ENCODE measurements at places on chromosomes 16 and 17.

DNA sequence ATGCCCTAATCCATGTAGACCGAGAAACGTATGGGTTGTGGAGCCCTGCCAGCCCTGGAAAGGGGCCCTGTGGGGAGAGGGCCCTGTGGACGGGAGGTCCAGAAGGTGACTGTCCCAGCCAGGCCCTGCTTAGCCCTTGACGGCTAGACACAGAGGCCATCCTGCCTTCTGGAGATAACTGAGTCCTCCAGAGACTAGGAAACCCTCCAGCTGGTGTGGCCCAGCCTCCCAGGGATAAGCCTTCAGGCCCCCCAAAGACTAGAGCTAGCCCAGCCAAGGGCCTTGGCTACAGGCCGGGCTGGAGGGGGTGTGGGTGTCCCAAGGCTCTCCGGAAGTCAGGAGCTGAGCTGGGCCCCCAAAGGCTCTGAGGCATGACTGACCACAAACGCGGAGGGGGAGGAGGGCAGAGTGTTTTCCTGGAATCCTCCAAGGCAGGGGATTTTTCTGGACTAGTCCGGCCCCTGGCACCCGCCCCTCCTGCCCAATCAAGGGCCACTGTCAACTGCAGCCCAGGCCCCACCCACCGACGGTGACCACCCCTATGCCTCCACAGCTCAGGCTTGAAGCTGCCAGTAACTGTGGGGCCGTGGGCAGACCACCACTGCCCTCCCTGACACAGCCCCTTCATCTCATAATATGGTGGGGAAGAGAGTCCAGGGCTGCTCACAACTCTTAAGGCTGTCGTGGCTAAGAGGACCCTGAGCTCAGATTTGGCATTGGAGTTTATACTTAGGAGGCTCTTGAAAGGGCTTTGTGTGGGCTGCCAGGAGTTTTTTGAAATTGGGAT, 885 bp upstream of the VASN start:
- DNase-seq = no peak

DNA sequence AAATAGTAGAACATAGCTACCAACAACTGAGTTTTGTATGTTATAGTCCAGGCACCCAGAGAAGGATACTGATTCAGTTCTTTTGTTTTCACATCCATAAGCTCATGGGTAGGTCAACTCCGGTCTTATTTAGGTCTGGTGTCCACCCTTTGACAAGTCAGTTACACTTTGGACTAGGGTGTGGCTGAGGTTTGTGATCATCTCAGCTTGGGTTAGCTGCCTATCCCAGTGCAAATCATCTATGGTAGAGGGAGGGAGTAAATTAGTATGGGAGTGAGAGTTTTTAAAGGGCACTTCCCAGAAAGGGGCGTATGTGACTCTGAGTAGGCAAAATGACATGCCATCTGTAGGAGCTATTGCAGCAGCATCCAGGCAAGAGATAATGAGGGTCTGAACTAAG, 66.1 kb downstream of the TANC2 start:
- no peak for DNase-seq

DNA sequence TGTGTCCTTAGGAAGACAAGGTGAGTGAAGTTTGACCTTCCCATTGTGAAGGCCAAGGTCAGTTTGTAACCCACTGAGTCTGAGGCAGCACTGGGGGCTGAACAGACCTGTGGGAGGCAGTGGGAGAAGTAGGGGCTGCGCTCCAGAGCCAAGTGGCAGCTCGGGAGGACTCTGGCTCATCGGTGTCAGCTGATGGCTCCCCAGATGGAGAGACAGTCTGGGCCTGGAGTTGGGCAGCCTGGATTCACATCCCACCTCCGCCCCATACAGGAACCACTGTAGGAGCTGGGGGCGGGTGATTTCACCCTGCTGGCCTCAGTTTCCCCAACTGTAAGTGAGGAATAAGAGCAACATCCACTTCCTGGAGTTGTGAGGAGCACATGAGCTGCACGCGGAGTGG, 128.4 kb downstream of the FOXL1 start:
- DNase-seq = no peak

DNA sequence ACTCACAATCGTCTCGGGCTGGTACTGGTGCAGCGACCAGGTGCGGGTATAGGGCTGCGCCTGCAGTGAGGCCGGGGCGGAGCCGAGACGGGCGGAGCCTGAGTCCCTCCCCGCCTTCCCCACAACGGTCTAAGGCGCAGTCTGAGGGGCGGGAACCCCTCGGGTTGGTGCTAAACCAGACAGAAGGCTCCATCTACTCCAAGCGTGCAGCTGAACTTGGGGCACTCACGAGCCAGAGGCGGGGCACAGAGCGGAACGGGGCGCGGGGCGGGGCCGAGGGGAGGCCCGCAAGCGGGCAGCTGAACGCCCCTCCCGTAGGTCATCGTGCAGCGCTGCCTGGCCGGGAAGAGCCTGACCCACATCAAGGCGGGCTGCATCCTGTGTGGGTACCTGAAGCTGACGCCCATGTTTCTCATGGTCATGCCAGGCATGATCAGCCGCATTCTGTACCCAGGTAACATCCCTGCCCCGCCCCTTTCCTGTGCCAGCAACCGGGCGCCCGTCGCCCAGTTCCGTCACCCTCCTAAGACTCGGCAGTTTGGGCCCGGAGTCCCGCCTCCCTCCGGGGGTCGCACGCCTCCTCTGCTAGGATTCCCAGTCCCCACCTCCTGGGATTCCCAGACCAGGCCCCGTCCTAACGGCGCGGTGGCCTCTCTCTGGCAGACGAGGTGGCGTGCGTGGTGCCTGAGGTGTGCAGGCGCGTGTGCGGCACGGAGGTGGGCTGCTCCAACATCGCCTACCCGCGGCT, 5.0 kb downstream of the SLC5A2 start:
- DNase-seq = peak; percentile 89
